ENCODE measurements at places on chromosomes 11 and 22.

DNA sequence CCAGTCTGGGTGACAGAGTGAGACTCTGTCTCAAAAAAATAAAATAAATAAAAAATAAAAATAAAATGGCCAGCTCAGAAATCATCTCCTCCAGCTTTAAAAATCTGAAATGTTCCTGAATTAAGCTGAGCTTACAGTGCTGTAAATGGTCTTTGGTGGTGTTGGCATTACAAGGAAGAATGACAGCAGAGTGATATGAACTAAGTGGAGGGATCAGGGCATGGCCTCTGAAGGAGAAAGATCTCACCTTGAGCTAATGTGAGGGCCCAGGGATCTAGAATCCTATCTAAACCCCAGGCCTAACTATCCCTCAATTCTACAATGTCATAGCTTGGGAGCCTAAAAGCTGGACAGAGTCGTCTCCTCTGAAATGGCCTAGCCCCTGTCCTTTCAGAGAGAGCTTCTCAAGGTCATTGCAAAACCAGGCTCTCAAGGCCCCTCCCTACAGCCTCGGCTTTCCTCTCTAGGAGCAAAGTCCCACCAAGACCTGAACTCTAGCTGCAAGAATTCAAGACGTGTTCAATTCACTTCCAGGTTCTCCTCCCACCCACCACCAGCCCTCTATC lies 345.4 kb downstream of the BUD13 start:
- DNase-seq = no peak

GRCh38 chr11:28490773-28491382 lies 382.7 kb downstream of the METTL15 start:
- no peak for DNase-seq

DNA sequence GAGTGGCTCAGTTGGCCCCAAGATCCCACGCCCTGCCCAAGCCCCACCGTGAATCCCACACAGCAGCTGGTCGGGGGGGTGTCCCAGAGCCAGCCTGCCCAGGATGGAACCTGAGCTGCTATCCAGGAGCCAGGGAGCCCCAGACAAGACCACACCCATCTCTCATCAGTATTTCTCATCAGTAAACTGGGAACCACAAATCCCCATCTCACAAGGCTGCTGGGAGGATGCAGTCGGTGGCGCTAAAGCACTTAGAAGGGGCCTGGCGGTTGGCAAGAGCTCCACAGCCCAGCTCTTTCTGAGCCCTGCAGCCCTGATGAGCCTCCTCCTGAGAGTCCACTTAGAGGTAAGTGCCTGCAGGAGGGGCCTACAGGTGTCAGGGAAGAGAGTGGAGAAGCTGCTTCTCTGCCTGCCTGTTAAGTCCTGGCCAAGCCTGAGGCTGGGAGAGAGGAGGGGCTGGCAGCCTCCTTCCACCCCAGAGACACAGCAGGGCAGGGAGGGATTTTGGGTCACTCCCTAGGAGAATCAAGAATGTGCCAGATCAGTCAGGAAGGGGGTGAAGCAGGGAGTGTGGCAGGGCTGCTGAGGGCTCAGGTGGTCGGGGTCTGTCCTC lies 6.1 kb downstream of the FADS3 start:
- peak; percentile 37 for DNase-seq

DNA sequence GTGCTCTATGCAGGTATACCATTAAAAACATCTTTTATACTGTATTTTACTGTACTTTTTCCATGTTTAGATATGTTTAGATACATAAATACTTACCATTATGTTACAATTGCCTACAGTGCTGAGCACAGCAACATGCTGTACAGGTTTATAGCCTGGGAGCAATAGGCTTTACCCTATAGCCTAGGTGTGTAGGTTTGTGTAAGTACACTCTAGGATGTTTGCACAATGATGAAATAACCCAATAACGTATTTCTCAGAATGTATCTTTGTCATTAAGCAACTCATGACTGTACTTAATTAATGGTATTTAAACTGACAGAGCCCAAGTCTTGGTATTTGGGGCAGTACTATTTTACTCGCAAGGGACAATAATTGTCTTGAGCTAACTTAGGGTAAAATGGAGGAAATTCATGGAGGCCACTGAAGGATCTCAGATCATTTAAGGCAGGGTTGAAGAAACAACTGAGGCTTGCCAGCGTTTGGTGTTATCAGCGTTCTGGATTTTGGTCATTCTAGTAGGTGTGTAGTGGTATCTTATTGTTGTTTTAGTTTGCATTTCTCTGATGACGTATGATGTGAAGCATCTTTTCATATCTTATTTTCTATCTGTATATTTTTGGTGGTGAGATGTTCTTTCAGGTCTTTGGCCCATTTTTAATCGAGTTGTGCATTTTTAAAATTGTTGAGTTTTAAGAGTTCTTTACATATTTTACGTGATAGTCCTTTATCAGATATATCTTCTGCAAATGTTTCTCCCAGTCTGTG lies 42.4 kb downstream of the ADAMTS15 start:
- DNase-seq = no peak

All from erythroblast (primary cell).